Body of pancreas (tissue), 4 donors: ENCODE measurements at places on chromosomes 6 and 20. TPM values are rescaled to one million over a fixed set of nuclear protein-coding genes. Genes with fewer than 3 reads are reported as not detected.

DNA sequence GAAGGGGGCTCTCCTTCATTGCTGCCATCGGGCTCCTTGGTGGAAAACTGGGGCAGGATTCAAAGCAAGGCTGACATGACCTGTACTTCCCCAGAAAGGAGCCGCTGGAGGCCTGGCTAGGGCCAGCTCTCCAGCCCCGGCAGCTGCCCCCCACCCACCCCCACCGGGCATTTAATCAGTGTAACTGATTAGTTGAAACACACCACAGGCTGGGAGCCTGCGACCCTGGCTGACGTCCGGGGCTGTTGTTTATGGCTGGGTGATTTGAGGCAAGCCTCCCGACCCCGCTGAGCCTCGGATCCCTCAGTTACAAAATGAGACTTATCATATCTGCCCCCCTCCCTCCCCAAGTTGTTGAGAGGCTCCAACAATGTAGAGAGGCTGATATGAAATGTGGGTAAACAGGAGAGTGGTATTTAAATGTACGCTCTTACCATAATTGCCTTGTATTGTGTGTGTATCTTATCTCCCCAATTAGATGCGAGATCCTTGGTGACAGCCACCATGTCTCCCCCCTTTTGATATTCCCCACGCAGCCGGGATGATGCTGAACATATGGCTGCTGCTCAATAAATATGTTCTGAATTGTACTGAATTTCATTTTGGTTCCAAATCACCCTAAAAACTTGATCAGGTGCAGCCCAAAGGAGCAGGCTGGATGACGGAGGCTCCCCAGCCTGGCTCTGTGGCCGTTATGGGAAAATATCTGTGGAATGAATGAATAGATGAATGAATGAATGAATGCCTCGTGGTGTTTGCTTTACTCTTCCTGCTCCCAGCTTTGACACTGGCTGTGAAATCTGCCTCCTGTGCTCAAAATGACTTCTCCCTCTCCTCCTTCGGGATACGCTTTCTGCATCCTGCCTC lies 31.8 kb upstream of the APCDD1L start:
- no peak for DNase-seq

DNA sequence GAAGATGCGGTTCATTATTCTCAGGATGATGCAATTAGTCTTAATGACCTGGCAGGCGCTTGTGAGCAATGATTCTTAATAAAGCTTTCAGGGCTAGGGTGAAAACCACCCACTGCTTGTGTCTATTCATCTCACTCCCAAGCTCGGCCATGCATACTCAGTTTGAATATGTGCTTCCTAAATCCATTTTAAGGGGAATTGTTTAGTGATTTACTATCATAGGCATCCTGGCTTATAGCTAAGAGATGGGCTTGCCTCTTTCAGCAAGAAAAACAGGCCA lies 141.1 kb upstream of the SLC24A3 start:
- no peak for DNase-seq

DNA sequence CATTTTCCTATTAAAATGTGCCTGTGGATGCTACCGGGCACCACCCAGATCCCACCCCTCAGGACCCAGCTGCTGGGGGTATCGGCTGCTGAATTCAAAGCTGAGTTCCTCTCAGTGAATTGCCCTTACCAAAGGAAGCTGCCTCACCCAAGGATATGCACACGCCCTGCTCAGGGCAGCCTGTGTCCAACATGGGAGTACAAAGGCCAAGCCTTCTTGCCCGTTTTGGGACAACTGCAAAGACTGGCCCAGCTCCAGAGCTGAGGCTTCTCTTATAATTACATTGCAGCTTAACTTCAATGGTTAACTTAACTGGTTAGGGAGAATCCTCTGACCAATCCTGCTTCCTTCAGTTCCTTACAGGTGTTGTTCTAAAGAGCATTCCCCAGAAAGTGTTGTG lies 19.8 kb upstream of the FANCE start:
- DNase-seq, result no peak

GRCh38 chr20:62807444-62808210 lies 3.0 kb downstream of the OGFR start:
- no peak for DNase-seq

- DNase-seq, result peak; percentile 58
Observed at GRCh38 chr20:5448449-5449118, 131.8 kb upstream of the PROKR2 start.

- DNase-seq, result no peak
Observed at GRCh38 chr6:135605278-135605790, 107.8 kb upstream of the AHI1 start.

GRCh38 chr20:57195469-57196100 lies 70.9 kb downstream of the BMP7 start:
- DNase-seq, result no peak

GRCh38 chr6:135014353-135014832 lies 40.2 kb downstream of the HBS1L start:
- no peak for DNase-seq

DNA sequence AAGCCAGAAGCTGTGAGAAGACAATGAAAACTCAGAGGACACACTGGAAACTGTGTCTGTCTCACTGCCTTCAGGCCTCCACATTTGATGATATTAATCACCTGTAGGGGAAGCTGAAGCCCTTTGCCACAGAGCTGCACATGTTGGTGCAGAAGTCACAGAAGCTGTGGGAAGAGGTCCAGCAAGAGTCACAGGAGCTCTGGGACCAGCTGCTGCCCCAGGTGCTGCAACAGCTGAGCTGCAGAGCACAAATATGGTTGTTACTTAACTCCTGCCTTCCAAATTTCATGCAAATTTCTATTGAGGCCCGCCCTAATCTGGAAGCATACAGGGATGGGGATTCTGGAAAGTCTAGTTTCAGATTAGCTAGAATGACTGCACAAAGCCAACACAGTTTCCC lies 169.3 kb downstream of the OGFRL1 start:
- peak; percentile 14 for DNase-seq

DNA sequence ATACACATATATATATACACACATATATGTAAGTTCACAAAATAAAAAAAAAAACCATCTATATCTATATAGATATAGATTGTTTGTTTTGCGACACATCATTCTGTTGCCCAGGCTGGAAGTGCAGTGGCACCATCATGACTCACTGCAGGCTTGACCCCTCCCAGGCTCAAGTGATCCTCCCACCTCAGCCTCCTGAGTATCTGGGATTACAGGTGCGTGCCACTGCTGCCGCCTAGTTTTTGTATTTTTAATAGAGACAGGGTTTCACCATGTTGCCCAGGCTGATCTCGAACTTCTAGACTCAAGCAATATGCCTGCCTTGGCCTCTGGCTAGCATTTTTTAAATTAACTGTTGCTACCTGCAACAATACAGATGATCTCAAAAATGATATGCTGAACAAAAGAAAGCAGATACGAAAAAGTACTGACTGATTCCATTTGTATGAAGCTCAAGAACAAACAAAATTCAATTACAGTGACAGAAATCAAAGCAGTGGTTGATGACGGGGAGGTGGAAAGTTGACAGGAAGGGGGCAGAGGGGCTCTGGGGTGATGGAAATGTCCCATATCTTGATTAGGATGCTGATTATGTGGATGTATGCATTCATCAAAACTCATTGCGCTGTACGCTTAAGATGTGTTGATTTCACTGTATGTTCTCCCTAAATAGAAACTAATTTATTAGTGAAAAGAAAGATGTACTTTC lies 49.6 kb downstream of the ATXN1 start:
- no peak for DNase-seq

DNA sequence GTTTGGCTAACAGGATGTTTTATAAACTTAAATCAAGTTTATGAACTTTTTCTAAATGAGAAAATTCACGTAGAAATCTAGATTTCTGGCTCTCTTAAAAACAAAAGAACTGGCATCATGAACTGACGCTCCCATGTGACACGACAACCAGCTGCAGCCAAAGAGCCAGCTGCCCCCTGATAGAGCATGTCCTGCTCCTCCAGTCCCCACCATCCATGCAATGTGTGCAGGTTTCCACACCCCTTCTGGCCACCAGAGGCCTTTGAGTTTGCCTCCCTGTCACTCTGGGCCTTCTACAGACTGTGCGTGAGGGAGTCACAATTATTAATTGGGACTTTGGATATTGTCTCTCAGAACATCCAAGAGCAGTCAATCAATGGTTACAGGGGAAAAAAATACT lies 1.6 kb upstream of the GPLD1 start:
- no peak for DNase-seq

GRCh38 chr6:156336089-156336488 lies 441.1 kb upstream of the ARID1B start:
- peak; percentile 23 for DNase-seq

- DNase-seq, result no peak
Observed at GRCh38 chr6:11769811-11770545, 8.6 kb downstream of the ADTRP start.

GRCh38 chr6:15628499-15629131 lies 34.2 kb downstream of the DTNBP1 start:
- peak; percentile 15 for DNase-seq

HSP90AB1 gene
- total RNA-seq, result 441 TPM

IP6K3 gene
- total RNA-seq, result not detected

ASCC3 gene
- total RNA-seq, result 26.5 TPM

LY6G6D gene
- total RNA-seq, result not detected

VSTM2L gene
- 7.0 TPM for total RNA-seq
